ENCODE measurements at places on chromosomes 3 and 15.

GRCh38 chr3:194329583-194329965 is 21.6 kb downstream of the CPN2 start:
- DNase-seq: peak; percentile 23

GRCh38 chr3:193554811-193555210 is at the start of gene ATP13A4:
Gene ATP13A4 (minus strand): TSS chr3:193554895. CDS start chr3:193554799, 96 bp downstream.
- DNase-seq: no peak

GRCh38 chr3:48811524-48811923 is 36.1 kb downstream of the PRKAR2A start:
- no peak for DNase-seq

GRCh38 chr3:7075117-7075516 is 214.2 kb downstream of the GRM7 start:
- DNase-seq: no peak

DNA sequence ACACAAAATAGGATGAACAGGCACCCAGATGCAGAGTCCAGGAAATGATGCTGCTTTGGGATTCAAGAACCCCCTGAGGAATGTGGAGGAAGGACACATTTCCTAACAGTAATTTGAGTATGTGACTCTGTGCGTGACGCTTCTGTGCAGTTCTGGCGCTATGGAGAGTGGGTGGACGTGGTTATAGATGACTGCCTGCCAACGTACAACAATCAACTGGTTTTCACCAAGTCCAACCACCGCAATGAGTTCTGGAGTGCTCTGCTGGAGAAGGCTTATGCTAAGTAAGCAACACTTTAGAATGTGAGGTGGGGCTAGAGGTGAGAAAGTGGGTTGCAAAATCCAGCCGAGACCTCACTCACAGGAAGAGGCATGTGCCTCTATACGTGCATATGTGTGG is 28.3 kb downstream of the CAPN3 start:
- peak; percentile 42 for DNase-seq

- DNase-seq: no peak
Observed at GRCh38 chr3:193499136-193499770, 55.4 kb downstream of the ATP13A4 start.

DNA sequence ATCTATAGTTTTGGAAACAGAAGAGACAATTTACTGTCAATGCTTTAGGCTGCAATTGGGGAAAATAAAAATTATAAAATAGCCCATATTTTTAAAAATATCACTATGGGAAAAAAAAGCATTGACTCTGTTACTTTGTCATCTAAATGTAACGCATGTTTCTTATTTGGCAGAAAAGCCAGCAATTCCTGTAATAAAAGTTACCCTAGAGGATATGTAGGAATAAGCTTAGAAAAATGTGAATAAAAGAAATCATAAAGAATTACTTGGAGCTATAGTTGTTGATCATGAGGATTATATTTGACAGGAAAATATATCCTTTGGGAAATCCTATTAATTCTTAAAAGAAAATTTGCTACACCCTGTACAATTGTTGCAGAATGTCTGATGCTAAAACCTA is 515.4 kb upstream of the IL12A start:
- DNase-seq: no peak

GRCh38 chr3:100706365-100706764 is 2.9 kb upstream of the TFG start:
- no peak for DNase-seq

- no peak for DNase-seq
Observed at GRCh38 chr3:26960382-26960781, 337.8 kb downstream of the LRRC3B start.

DNA sequence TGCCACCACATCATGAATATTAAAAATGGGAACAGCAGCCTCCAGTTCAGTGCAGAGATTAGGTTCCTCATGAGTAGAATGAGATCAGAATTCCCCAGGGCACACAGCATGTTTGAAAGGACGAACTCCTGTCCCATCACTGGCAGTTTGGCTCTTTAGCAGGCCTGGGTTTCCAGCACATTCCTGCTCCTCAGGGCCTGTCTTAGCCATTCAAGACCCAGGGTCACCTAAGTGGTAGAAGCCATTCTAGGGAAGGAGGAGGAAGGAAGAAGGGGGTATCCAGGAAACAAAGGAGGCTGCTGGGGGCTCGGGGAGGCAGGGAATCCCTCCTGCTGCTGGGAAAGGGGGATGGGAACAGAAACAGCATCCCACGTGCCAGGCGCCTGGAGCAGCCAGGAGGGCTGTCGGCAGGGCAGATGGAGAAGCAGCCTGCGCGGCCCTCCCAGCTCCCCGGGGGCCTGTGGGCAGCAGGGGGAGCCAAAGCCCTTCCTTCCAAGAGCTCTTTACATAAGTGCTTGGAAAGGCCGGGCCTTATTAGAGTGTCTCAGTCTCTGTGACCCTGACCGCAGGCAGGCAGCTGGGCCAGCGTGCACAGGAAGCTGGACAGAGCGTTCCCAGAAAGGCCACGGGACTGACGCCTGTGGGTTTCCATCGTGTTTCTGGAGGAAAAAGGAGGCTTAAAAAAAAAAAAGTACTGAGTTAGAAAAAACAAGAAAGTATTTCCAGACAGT is 24.7 kb downstream of the LOXL1 start:
- DNase-seq: peak; percentile 98

GRCh38 chr3:119937229-119937628 is 155.3 kb downstream of the NR1I2 start:
- no peak for DNase-seq

- no peak for DNase-seq
Observed at GRCh38 chr15:78037779-78038305, 39.7 kb downstream of the TBC1D2B start.

DNA sequence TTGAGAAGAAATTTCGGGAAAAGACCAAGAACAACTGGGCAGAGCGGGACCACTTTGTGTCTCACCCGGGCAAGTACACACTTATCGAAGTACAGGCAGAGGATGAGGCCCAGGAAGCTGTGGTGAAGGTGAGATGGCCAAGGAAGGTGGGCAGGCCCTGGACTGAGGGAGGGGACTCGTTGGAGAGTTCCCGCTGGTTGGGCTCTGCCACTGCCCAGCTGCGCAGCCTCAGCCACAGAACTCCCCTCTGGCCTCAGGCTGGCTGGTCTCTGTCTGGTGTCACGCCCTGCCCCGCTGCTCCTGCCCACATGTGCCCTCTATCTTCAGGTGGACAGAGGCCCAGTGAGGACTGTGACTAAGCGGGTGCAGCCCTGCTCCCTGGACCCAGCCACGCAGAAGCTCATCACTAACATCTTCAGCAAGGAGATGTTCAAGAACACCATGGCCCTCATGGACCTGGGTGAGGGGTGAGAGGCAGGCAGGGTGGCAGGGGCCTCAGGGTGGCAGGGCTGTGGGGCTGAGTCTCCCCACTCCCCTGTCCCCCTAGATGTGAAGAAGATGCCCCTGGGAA is 2.4 kb downstream of the PARP3 start:
- no peak for DNase-seq

DNA sequence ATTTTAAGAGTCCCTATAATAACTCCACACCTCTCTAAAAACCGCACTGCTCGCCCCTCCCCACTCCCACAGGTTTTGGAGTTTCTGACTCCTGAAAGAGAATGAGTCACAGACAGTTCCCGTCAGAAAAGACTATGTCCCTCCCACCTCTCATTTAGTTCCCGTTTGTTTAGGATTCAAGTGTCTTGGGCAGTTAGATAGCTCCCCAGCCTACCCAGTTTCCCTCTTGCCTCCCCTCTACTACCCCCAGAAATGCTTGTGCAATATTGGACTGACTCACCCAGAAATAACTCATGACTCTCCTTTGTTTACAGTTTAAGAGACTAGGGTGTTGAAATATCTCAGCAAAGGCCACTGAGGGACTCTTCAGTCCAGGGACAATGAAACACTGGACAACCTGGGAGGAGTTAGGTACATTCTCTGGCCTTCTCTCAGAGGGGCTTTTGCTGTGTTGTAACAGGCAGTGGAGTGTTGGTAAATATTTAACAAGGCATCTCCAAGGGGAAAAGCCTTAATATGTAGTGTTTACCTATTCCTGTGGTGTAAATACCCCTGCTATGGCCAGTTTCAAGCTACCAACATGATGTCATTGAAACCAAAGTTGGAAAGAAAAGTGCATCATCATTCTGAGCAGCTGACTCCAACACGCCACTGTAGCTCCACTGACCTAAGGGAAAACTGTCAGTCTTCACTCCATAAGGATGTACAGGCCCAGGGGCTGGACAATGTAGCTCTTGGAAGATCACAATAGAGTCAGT is 96.1 kb upstream of the CHD2 start:
- peak; percentile 100 for DNase-seq

- no peak for DNase-seq
Observed at GRCh38 chr3:8743911-8744310, 10.3 kb downstream of the CAV3 start.

DNA sequence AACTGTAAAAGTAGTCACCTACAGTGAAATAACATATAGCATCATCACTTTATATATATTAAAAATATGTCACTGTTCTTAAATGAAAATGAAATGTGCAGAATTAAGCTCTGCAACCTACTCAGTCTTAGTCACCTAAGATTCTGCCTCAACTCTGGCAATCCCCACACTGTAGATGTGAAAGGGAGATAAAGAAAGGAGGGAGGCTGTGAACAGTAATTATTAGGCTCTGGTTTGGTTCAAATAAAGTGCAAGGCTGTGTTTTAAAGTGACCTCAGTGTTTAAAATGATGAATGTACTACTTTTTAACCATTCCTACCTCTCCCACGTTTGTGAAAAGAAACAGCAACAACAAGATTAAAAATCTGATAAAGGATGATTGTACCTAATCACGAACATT is 72.2 kb downstream of the ATP8B4 start:
- no peak for DNase-seq

DNA sequence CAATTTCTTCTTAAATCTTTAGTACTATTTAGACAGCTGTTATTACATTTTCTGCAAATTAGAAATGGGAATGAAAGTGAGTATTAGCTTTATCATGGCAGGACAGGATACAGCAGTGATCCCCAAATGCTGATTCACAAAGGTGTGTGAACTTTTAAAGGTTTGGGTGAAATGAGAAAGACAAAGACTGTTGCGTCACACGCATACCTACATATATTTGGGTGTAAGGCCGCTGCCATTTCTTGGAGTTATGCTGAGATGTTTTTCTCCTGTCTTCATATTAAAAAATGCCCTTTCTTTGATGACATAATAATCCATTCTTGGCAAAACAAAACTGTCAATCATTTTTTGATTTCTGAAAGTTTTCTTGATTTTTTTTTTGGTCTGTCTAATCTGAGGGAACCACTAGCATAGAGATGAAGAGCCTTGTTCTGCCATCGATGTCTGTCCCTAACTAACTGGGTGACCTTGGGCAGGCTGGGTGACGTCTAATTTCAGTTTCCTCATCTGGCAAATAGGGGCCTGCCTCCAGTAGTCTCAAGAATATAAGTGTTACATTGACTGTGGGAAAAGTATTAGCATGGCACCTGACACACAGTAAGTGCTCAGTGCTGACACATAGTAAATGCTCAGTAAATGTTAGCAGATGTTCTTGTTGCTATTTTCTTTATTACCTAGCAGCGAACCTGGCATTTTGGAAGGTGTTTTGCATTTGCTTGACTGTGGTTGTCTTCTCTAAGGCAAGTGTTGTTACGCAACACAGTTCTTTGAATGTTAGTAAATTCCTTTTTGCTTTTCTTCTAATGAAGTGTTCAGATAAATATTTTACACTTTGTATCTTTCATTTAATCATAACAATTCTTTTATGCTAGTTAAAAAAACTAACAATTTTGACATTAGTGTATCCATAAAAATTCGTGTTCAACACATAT is 5.0 kb downstream of the MITF start:
- no peak for DNase-seq

DNA sequence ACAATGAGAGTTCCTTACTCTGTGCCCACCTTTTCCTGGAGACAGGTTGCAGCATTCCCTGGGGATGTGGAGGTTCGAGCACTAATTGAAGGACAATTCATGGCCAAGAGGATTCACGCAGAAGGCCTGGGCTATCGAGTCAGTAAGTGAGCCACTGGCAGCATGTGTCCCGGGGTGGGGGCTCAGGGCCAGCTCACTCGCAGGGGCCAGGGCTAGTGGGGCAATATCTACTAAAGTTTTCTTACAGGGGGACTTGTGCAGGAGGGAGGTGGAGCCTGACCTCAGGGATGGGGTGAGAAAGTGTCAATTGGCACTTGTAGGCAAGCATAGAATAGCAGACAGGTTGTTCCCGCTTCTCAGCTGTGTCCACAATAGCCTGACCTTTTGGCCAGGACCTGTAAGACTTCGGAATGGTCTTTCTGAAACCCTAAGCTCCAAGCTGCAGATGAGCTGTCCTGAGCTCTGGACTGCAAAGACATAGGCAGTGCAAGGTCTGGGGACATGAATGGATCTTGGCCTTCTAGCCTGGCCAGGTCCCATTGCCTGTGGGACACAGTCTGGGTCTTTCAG is 32.7 kb downstream of the XYLB start:
- no peak for DNase-seq

- no peak for DNase-seq
Observed at GRCh38 chr3:183880121-183880520, 4.6 kb downstream of the PARL start.

- DNase-seq: no peak
Observed at GRCh38 chr15:94910166-94910565, 678.8 kb downstream of the MCTP2 start.

GRCh38 chr3:81214631-81215030 is 546.8 kb downstream of the GBE1 start:
- DNase-seq: peak; percentile 50

DNA sequence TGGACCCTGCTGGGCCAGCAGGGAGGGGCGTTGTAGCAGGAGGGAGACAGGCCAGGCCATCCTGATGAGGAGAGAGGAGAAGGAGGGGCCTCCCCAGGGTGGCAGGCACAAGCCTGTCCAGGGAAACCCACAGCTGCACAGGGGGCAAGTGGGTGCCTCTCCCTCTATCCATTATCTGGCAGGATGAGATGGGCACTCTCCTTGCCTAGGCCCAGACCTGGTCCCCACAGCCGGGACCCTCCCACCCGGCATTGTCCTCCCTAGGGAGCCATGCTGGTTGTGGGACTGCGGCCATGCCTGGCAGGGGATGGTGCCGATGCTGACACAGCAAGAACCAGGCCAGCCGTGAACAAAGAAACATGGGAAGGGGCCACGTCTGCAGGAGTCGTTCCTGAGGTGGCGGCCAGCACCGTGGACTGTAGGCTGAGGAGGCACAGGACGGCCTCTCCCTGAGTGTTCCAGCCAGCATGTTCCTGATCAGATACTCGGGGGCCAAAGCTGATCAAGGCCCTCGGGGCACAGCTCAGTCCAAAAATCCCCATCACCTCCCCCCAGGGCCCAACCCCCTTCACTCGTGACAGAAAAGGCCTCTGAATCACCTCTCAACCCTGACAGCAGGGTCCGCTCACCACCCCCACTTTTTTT is 19.2 kb upstream of the CYP11A1 start:
- no peak for DNase-seq

- no peak for DNase-seq
Observed at GRCh38 chr15:63856711-63857460, 23.1 kb upstream of the HERC1 start.

GRCh38 chr3:145639875-145640274 is 521.1 kb downstream of the PLOD2 start:
- no peak for DNase-seq

- DNase-seq: no peak
Observed at GRCh38 chr3:45664578-45664977, 24.6 kb upstream of the SACM1L start.

Data from skeletal muscle cell (primary cell).